ENCODE measurements at places on chromosomes 16 and 17.

DNA sequence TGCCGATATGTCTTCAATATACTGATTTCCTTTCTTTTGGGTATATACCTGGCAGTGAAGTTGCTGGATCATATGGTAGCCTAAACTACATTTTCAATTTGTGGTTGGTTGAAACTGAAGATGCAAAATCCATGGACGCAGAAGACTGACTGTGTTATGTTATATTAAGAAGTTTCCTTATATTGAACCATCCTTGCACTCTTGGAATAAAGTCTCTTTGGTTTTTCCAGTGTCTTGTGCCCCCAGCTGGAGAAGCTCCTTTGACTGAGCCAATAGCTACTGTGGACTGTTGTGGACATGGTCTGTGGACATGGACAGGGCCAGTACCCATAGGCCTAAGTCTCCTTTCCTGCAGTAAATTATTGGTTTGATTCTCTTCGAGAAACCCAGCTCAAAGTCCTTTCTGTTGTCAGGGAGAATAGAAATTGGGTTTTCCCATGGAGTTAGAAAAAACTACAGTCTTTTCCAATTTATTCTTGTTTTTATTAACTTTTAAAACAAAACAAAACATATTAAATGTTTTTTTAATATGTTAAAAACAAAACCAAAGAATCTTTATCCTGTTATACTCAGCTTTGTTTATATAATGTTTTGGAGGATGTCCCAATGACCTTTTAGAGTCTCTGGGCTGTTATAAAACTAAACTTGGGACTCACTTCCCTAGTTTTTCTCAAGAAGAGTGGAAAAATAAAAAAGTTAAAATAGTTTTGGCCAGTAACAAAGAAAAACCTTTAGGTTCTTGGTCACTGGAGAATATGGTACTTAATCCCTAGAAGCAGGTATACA, 15.2 kb upstream of the IL34 start:
- no peak overlapping the region for H3K27ac ChIP-seq
- H3K4me3 ChIP-seq, result no peak overlapping the region
- no peaks in the 10 kb centered on the region for H3K27me3 ChIP-seq
- H3K4me1 ChIP-seq, result no peaks in the 10 kb centered on the region

DNA sequence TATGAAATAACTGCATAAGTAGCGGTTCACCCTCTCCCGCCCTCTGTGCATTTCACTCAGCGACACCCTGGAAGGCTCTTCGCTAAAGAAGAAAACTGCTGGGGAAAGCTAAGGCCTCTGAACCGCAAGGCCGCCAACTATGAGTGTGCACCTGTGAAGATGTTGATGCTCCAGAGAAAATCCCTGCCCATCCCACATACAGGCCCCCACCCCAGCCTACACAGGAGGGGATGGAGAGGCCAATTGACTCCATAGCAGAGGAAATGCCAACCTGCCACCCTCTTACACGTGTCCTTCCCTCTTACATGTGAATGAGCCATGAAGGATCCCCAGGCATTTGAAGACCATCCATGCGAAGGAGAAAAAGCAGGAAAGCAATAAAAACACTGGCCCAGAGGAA, 104.8 kb downstream of the MGAT5B start:
- no peak for DNase-seq
- H3K4me1 ChIP-seq, result peaks cover 19% of the 10 kb centered on the region
- no peak overlapping the region for H3K4me3 ChIP-seq
- H3K27ac ChIP-seq, result no peak overlapping the region
- no peaks in the 10 kb centered on the region for H3K36me3 ChIP-seq

- no peak for DNase-seq
- no peaks in the 10 kb centered on the region for H3K27me3 ChIP-seq
- no peak overlapping the region for H3K27ac ChIP-seq
- H3K4me3 ChIP-seq, result no peak overlapping the region
Observed at GRCh38 chr16:67800338-67800926, 5.9 kb downstream of the RANBP10 start.

GRCh38 chr17:75623386-75623785, 9.8 kb upstream of the SMIM5 start:
- no peak overlapping the region for H3K27ac ChIP-seq
- peaks cover 46% of the 10 kb centered on the region for H3K36me3 ChIP-seq
- no peak overlapping the region for H3K4me3 ChIP-seq
- no peaks in the 10 kb centered on the region for H3K27me3 ChIP-seq

GRCh38 chr17:56203430-56203829, 50.2 kb downstream of the ANKFN1 start:
- H3K4me1 ChIP-seq, result no peaks in the 10 kb centered on the region
- H3K27ac ChIP-seq, result no peak overlapping the region
- H3K27me3 ChIP-seq, result no peaks in the 10 kb centered on the region
- H3K4me3 ChIP-seq, result no peak overlapping the region
- no peak for DNase-seq
- H3K36me3 ChIP-seq, result no peaks in the 10 kb centered on the region

DNA sequence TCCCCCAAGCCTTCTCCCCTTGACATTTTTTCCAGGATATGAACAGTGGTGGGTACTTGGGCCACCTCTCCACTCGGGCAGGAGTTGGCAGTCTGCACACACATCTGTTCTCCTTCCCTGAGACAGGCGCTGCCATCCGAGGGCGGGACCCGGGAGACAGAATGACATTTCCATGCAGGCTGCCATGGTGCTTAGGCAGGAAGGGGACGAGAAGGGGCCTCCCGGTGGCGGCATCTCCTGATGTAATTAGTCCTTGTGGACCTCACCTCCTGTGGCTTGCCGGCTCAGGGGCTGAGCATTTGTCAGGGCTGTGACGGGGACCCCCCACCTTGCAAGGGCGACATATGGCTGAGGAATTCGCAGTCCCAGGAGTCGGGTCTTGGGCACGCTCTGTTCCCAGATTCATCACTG, 197.2 kb downstream of the FOXL1 start:
- H3K36me3 ChIP-seq, result no peaks in the 10 kb centered on the region
- no peak for DNase-seq
- H3K4me1 ChIP-seq, result no peaks in the 10 kb centered on the region
- H3K27ac ChIP-seq, result no peak overlapping the region
- H3K27me3 ChIP-seq, result no peaks in the 10 kb centered on the region

DNA sequence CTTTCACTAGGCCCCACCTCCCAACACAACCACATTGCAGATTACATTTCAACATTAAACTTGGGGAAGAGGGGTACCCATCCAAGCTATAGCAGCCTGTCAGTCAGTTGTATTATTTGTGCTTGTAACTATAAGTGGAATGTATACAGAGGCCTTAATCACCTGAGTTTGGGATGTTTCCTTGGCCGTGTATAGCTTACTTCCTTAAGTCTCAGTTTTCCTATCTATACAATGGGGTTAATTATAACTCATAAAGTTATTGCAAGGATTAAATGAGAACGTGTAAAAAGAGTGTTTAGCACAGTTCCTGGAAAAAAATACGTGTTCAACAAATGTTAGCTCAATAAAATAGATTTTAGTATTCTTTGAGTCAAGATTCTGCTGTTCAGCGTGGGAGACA, 165.5 kb upstream of the FAM20A start:
- DNase-seq, result no peak
- no peak overlapping the region for H3K27ac ChIP-seq
- no peak overlapping the region for H3K4me3 ChIP-seq
- H3K36me3 ChIP-seq, result no peaks in the 10 kb centered on the region
- H3K27me3 ChIP-seq, result no peaks in the 10 kb centered on the region

GRCh38 chr16:78126662-78127061, 27.2 kb downstream of the WWOX start:
- no peak for DNase-seq
- no peak overlapping the region for H3K4me3 ChIP-seq

DNA sequence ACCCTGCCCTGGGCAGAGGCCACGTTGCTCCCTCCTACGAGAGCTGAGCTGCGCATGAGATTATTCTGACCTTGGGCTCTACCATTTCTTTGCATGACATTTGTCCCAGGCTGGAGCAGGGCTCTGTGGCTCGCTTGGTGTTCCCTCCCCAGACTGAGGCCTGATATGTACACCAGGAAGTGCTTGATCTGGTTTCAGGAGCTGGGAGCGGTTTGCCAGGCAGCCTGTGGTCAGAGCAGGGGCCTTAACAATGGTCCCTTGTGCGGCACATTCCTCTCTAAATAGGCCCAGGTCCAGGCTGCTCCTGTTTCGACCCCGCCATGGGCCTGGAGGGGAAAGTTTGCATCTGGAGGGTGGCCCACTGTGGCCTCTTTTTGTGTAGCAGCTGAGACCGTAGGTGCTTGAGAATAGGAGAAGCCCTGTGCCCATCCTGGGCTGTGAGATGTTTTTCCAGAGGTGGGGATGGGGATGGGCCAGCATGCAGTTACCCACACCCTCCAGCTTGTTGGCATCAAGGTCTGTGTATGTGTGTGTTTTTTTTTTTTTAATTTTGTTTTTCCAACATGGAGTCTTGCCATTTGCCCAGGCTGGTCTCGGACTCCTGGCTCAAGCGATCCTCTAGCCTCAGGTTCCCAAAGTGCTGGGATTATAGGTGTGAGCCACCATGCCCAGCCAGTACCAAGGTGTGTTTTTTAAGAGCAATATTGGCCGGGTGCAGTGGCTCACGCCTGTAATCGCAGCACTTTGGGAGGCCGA, 253.9 kb downstream of the SEC14L1 start:
- peaks cover 80% of the 10 kb centered on the region for H3K4me1 ChIP-seq
- H3K36me3 ChIP-seq, result peaks cover 6% of the 10 kb centered on the region
- no peak overlapping the region for H3K4me3 ChIP-seq
- no peak overlapping the region for H3K27ac ChIP-seq
- DNase-seq, result no peak

GRCh38 chr17:20235747-20236146, 226.6 kb downstream of the SPECC1 start:
- no peak overlapping the region for H3K4me3 ChIP-seq
- H3K27me3 ChIP-seq, result no peaks in the 10 kb centered on the region
- DNase-seq, result no peak
- H3K36me3 ChIP-seq, result peaks cover 32% of the 10 kb centered on the region

- no peaks in the 10 kb centered on the region for H3K36me3 ChIP-seq
- no peak overlapping the region for H3K27ac ChIP-seq
- no peak for DNase-seq
- no peaks in the 10 kb centered on the region for H3K4me1 ChIP-seq
- H3K4me3 ChIP-seq, result no peak overlapping the region
Observed at GRCh38 chr17:55159251-55159650, 105.5 kb upstream of the HLF start.

DNA sequence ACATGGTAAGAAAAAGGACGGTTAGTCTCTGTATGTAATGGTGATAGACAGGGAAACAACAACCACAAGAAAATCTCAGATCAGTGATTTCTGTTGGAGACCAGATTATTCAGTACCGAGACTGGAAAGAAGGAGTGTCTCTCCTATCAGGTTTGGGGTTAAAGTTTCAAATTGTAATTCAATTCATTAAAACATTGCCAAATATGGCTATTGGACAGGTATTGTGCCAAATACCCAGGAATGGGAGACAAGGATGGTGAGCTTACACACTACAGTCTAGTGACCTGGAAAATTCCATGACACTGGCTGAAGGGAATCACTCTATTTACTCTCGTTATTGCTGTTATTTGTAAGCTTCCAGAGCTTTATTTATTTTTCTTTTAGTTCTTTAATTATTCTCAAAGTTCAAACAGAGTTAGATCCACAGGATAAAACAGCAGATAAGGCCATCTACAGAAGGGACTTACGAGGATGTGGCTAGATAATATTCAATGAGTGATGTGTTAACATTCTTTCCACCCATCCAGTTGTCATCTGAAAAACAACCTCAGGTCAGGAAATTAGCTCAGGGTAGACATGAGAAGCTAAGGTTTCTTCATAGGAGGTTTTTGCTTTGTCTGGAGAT, 25.1 kb upstream of the MMD start:
- H3K4me3 ChIP-seq, result no peak overlapping the region
- no peak overlapping the region for H3K27ac ChIP-seq
- H3K36me3 ChIP-seq, result no peaks in the 10 kb centered on the region
- no peaks in the 10 kb centered on the region for H3K4me1 ChIP-seq
- DNase-seq, result no peak

DNA sequence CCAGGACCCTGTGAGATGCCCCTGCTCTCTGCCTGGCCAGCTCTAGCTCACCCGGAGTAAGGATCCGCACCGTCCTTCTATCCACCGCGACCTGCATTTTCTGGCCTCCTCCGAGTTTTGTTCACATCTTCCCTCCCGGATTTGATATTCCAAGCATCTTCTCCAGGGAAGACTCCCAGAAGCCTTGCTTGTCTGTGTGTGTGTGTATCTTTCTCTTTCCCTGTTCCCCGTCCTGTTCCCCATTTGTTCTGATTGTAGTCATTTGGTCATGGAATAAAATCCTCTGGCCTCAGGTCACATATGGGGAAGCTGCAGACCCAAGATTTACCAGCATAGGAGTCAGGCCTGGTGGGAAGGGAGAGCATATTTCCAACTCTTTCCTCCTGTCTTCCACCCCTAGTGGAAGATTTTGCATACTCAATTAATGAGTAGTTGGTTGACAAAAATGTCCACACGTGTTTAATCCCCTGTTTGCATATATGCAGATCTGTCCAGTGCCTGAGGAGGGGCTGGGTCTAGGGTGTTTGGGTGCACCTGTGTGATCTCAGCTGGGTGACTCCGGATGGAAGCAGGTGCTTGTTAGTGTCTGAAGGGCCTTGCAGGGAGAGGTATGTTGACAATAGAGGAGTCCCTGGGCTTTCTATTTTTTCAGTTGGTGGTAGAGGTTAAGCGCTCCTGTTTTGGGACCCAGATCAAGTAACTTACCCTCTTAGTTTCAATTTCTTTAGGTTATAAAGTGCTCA, 1.9 kb downstream of the PRAC1 start:
- peaks cover 84% of the 10 kb centered on the region for H3K27me3 ChIP-seq
- DNase-seq, result no peak
- no peak overlapping the region for H3K27ac ChIP-seq
- H3K36me3 ChIP-seq, result no peaks in the 10 kb centered on the region

DNA sequence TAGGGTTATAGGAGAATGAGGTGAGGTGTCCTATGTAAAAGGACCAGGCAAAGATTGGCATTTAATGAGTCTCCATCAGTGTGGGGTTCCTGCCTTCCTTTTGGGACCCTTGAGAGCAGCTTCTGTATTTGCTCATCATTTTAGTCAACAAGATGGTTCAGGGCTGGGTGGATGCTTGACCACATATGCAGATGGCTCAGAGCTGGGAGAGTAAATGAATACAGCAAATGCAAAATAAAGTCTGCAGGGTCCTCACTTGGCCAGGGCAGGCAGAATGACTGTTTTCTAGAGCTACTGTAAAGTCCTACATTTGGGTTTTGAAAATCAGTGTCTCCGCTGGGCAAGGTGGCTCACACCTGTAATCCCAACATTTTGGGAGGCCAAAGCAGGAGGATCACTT, 57.2 kb upstream of the ETV4 start:
- no peaks in the 10 kb centered on the region for H3K36me3 ChIP-seq
- H3K27ac ChIP-seq, result no peak overlapping the region
- H3K27me3 ChIP-seq, result no peaks in the 10 kb centered on the region
- no peaks in the 10 kb centered on the region for H3K4me1 ChIP-seq
- H3K4me3 ChIP-seq, result no peak overlapping the region

GRCh38 chr16:13238182-13238581, 336.8 kb downstream of the SHISA9 start:
- no peak overlapping the region for H3K4me3 ChIP-seq
- H3K36me3 ChIP-seq, result no peaks in the 10 kb centered on the region
- H3K27ac ChIP-seq, result no peak overlapping the region
- no peaks in the 10 kb centered on the region for H3K27me3 ChIP-seq
- DNase-seq, result no peak
